ENCODE measurements at places on chromosomes 13 and 19.

DNA sequence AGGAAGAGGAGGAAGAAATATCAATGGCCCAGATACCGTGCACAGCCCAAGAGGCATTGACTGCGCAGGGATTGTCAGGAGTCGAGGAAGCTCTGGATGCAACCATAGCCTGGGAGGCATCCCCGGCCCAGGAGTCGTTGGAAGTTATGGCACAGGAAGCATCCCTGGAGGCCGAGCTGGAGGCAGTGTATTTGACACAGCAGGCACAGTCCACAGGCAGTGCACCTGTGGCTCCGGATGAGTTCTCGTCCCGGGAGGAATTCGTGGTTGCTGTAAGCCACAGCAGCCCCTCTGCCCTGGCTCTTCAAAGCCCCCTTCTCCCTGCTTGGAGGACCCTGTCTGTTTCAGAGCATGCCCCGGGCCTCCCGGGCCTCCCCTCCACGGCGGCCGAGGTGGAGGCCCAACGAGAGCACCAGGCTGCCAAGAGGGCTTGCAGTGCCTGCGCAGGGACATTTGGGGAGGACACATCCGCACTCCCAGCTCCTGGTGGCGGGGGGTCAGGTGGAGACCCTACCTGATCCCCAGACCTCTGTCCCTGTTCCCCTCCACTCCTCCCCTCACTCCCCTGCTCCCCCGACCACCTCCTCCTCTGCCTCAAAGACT lies 36.0 kb downstream of the KEAP1 start:
- no peak for DNase-seq

GRCh38 chr13:113526466-113527220 lies 36.1 kb upstream of the DCUN1D2 start:
- DNase-seq: no peak

DNA sequence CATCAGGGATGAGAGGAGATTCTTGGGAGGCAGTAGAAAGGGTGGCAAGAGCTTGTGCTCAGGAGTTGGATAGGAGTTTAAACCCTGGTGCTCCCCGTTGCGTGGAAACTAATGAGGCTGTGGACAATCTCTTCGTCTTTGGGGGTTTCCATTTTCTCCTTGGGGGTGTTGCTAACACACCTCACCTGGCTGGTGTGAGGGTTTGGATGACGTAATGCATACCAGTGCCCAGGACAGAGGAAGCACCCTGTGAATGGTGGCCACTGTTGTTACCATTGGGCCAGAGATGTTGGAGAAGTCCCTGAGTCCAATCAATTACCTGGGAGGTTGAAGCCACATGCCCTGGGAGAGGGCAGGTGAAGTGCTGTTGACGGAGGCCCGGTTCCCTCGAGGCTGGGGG lies 146.5 kb downstream of the URI1 start:
- DNase-seq: no peak

DNA sequence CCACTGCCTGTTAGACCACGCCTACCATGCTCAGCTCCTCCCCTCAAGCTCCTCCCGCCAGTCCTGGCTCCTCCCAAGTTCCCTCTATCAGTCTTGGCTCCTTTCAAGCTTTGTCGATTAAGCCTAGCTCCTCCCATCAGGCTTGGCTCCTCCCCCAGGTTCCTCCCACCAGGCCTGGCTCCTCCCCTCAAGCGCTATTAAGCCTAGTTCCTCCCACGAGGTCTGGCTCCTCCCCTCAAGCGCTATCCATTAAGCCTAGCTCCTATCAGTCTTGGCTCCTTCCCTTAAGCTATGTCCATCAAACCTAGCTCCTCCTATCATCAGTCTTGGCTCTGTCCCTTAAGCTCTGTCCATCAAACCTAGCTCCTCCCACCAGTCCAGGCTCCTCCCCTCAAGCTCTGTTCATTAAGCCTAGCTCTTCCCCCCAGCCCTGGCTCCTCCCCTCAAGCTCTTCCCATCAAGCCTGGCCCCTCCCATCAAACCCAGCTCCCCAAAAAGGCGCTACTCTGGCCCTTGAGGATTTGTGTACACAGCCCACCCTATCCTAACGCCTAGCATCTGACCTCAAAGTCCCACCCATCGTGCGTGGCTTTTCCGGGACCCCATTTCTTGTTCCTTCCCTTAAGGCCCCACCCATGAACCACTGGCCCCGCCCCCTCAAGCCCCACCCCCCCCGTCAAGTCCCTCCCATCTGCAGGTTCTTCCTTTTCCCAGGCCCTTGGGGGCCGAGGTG lies 10.0 kb downstream of the CAMSAP3 start:
- DNase-seq: peak; percentile 12

GRCh38 chr13:99501848-99502301 lies 603 bp downstream of the TM9SF2 start:
- DNase-seq: no peak

- DNase-seq: no peak
These were observed 256.3 kb downstream of the B3GLCT start for GRCh38 chr13:31456056-31456455.

DNA sequence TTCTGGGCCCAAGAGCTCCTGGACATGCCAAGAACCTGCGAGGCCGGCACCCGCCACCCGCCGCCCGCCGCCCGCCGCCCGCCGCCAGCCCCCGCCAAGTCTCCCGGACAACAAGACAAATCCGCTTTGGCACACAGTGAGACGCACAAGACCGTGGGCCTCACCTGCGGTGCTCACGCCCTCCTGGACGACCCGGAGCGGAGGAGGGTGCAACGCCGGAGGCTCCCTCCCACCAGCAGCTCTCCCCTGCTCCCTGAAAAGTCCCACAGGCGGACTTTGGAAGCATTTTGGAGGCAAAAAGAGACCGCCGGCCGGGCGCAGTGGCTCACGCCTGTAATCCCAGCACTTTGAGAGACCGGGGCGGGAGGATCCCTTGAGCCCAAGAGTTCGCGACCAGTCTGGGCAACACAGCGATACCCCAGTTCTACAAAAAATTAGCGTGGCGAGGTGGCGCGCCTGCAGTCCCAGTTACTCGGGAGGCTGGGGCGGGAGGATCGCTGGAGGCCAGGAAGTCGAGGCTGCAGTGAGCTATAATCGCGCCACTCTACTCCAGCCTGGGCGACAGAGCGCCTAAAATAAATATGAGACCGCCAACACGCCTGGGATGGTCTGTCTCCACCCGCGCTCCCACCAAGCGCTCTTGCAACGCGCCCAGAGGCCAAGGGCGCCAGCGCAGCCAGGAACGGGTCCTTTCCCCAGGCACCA lies 783 bp downstream of the RHPN2 start:
- DNase-seq: peak; percentile 38

GRCh38 chr13:27065582-27065981 lies 106.0 kb downstream of the USP12 start:
- no peak for DNase-seq

DNA sequence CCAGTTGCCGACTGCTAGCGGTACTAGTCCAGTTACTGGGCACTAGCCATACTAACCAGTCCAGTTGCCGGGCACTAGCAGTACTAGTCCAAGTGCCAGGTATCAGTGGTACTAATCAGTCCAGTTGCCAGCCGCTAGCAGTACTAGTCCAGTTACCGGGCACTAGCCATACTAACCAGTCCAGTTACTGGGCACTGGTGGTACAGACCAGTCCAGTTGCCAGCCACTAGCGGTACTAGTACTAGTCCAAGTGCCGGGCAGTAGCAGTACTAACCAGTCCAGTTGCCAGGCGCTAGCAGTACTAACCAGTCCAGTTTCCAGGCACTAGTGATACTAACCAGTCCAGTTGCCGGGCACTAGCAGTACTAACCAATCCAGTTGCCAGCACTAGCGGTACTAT lies 124.1 kb upstream of the MCF2L start:
- no peak for DNase-seq

GRCh38 chr13:20057963-20058362 lies 99.4 kb downstream of the ZMYM2 start:
- no peak for DNase-seq

DNA sequence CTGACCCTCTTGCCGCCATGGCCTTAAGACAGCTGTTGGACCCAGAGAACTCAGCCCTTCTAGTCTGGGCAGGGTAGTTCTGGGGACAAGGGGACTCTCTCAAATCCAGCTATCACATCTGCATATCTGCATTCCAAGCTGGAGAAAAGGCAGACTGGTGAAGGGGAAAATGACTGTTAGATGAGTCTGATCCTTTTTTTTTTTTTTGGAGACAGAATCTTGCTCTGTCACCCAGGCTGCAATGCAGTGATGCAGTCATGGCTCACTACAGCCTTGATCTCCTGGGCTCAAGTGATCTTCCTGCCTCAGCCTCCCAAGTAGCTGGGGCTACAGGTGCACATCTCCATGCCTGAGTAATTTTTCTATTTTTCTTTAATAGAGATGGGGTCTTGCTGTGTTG lies 114.3 kb downstream of the SIPA1L3 start:
- no peak for DNase-seq

DNA sequence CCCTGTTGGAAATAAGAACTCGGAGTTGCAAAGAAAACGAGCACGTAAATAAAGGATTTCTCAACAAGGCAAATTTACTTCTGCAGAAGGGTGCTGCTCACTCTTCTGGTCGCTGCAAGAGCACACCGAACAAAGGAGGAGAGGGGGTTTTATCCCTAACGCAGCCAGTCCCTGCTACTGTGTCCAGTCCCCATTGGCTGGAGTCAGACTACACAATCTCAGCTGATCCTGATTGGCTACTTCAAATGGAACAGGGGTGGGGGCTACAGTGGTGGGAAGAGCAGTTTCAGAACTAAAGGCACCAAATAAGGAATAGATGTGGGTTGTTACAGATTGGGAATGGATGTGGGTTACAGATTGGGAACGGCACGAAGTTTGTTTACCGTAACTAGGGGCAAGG lies 63.9 kb upstream of the MCF2L start:
- no peak for DNase-seq

DNA sequence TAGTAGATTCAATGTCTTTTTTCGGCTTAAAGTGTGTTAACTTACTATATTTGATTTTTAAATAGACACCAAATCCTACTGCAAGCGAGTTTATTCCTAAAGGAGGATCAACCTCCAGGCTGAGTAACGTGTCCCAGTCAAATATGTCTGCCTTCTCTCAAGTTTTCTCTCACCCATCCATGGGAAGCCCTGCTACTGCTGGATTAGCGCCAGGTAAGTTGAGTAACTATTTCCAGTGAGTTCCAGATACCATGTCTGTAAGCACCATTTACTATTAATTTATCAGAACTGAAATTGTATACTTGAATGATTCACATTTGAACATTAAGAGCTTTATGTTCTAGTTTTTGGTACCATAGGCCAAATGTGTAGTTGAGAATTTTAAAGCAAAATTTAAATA lies 81.8 kb downstream of the PAN3 start:
- no peak for DNase-seq

GRCh38 chr19:14118165-14119051 lies 846 bp upstream of the PRKACA start:
- peak; percentile 61 for DNase-seq

DNA sequence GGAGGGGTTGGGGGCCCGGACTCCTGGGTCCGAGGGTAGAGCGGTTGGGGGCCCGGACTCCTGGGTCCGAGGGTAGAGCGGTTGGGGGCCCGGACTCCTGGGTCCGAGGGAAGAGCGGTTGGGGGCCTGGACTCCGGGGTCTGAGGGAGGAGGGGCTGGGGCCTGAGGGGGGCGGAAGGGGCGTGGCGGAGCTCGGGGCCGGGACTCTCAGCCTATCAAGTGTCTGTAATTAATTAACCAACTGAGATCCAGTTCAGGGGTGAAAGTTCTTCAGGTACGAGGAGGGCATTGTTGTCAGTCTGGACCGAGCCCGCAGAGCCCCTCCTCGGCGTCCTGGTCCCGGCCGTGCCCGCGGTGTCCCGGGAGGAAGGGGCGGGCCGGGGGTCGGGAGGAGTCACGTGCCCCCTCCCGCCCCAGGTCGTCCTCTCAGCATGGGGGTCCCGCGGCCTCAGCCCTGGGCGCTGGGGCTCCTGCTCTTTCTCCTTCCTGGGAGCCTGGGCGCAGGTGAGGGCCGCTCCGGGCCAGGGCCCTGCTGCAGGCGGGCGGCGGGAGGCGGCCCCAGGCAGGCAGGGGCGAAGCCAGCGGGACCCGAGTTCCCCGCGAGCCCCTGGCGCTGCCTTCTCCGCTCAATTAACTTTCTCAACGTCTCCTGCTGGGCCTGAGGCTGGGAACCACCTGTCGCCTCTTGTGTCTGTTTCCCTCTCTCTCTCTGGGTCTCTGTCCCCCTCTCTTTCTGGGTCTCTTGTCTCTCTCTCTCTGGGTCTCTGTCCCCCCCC lies 697 bp downstream of the FCGRT start:
- DNase-seq: no peak

GRCh38 chr13:58619396-58620113 lies 988.0 kb downstream of the PCDH17 start:
- DNase-seq: no peak

GRCh38 chr13:46586751-46587514 lies 34.0 kb downstream of the LRCH1 start:
- DNase-seq: no peak

GRCh38 chr13:100214886-100215285 lies 126.0 kb downstream of the PCCA start:
- DNase-seq: peak; percentile 84

GRCh38 chr19:43776286-43776685 lies 4.5 kb downstream of the KCNN4 start:
- no peak for DNase-seq

DNA sequence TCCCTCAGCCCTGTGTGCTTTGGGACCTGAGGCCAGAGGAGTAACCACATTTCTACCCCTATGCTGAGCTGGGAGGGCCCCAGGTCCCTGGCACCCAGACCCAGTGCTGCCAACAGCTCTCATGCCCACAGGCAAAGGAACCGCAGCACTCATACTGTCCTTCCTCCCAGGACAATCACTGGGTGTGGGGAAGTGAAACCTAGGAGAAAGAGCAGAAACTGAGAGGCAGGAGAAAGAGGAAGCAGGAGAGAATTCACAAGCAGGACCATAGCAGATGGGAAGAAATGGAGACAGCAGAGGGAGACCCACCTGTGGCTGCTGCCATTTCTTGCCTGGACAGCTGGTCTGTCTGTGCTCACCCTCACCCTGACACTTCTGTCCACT lies 18.9 kb downstream of the CCDC97 start:
- DNase-seq: no peak

- peak; percentile 20 for DNase-seq
These were observed 1.5 kb downstream of the PPP1R15A start for GRCh38 chr19:48873476-48874302.

GRCh38 chr19:12834566-12834943 lies at the start of gene RTBDN:
Gene RTBDN (minus strand): TSS chr19:12834579. CDS start chr19:12829979, 4,600 bp downstream.
- DNase-seq: no peak

- DNase-seq: no peak
These were observed 61.3 kb downstream of the SLITRK6 start for GRCh38 chr13:85737952-85738351.

DNA sequence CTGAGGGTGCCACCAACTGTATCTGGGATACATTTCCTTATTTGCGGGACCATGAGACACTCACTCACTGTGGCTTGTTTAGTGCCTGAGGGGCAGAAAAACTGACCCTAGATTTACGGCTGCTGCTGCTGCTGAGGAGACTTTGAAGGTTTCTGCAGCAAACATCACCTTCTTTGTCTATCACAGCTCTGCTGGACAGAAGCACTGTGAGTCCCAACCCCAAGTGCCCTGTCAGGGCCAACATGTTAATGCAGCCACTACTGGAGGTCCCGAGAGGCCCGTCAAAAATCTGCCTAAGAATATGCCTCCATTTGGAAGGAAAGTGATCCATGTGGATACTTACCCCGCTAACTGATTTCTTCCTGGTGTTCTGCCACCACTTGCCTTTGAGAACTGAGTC lies 37.3 kb upstream of the UBL3 start:
- DNase-seq: no peak
